Peyer's patch (tissue), 4 donors: ENCODE measurements at places on chromosomes 16 and 17. TPM values are rescaled to one million over a fixed set of nuclear protein-coding genes. Genes with fewer than 3 reads are reported as not detected.

DNA sequence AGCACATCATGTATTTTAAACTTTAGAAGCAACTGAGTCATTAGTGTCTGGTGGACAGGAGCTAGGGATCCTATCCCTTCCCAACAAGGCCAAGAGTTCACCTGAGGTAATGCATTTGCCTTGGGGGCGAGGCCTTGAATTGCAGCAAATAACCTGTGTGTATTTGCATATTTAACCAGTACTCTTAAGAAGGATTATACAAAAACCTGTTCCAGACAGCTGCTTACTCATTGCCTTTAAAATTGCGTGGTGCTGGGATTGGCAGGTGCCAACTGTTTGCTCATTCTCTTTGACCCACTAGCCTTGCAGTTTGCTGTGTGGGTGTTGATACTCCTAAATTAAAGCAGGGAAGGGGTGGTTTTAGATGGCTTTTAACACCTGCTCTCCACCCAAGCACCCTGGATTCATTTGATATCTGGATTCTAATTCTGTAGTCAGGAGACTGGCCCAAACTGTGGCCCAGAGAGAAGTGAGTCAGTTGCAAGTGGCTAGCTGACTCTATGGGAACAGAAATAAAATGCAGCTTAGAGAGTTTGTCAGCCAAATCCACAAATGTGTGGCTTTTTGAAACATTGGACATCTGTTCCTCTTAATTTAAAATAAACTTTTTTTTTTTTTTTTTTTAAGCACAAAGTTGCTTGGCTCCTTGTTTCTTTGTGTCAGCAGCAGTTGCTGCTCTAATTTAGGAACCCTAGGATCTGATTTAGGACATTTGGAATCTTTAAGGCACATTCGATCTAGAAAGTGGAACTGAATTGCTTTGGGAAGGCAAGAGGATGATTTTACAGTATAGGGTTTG is 46.9 kb downstream of the TUBD1 start:
- DNase-seq = peak; percentile 81
- no peak overlapping the region for H3K4me3 ChIP-seq
- no peaks in the 10 kb centered on the region for H3K36me3 ChIP-seq
- no peaks in the 10 kb centered on the region for H3K27me3 ChIP-seq
- H3K27ac ChIP-seq = peak overlapping the region; percentile 77

KRT31 gene
- total RNA-seq = not detected

- H3K4me3 ChIP-seq = peak within 1 kb of the TSS; percentile 96
- H3K4me1 ChIP-seq = peaks cover 12% of the 10 kb centered on the region
- no peaks in the 10 kb centered on the region for H3K27me3 ChIP-seq
- H3K27ac ChIP-seq = peak within 1 kb of the TSS; percentile 95
Measured at GRCh38 chr16:67483150-67483549, at the start of gene AGRP. Gene AGRP (minus strand): TSS chr16:67483547. CDS start chr16:67483398, 149 bp downstream.

ERAL1 gene
- total RNA-seq = 118 TPM

DNA sequence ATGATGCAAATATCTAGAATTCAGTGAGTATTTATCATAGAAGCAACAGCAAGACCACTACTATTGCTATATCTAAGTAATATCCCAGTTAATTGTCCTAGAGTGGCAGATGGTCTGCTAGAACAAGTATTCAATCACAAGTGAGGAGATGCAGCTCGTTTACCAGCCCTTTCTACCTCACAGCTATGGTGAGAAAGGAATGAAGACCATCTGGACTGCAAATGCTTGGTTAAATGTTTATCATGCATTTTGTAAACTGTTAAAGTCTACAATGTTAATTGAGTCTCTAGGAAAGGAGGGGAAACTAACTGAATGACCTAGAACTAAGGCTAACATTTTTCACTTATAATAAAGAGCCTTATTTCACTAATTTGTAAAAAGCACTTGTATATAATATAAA is 52.5 kb downstream of the CNOT1 start:
- H3K4me1 ChIP-seq = no peaks in the 10 kb centered on the region
- no peak overlapping the region for H3K27ac ChIP-seq
- H3K36me3 ChIP-seq = no peaks in the 10 kb centered on the region
- no peak overlapping the region for H3K4me3 ChIP-seq
- no peaks in the 10 kb centered on the region for H3K27me3 ChIP-seq

ABCC11 gene
- total RNA-seq = 0.40 TPM

GRCh38 chr17:65278050-65278819 is 141.1 kb downstream of the RGS9 start:
- H3K4me3 ChIP-seq = no peak overlapping the region
- H3K36me3 ChIP-seq = no peaks in the 10 kb centered on the region
- H3K27me3 ChIP-seq = no peaks in the 10 kb centered on the region
- H3K27ac ChIP-seq = no peak overlapping the region
- peak; percentile 76 for DNase-seq

- H3K27me3 ChIP-seq = no peaks in the 10 kb centered on the region
- H3K4me3 ChIP-seq = no peak overlapping the region
- DNase-seq = no peak
- H3K27ac ChIP-seq = no peak overlapping the region
- peaks cover 3% of the 10 kb centered on the region for H3K4me1 ChIP-seq
Measured at GRCh38 chr17:40014375-40014980, 762 bp upstream of the CSF3 start.

HS3ST4 gene
- total RNA-seq = not detected

GRCh38 chr17:38967290-38967738 is at the start of gene FBXO47:
Gene FBXO47 (minus strand): TSS chr17:38967403. CDS start chr17:38963025, 4,378 bp downstream.
- no peaks in the 10 kb centered on the region for H3K36me3 ChIP-seq
- DNase-seq = peak; percentile 93
- peak within 1 kb of the TSS; percentile 55 for H3K27ac ChIP-seq
- no peaks in the 10 kb centered on the region for H3K27me3 ChIP-seq

GRCh38 chr16:48608871-48609651 is 919 bp downstream of the N4BP1 start:
- H3K4me3 ChIP-seq = peak overlapping the region; percentile 98
- peaks cover 72% of the 10 kb centered on the region for H3K4me1 ChIP-seq
- peak overlapping the region; percentile 94 for H3K27ac ChIP-seq
- no peaks in the 10 kb centered on the region for H3K36me3 ChIP-seq

- no peaks in the 10 kb centered on the region for H3K4me1 ChIP-seq
- H3K27me3 ChIP-seq = no peaks in the 10 kb centered on the region
- H3K27ac ChIP-seq = no peak overlapping the region
- DNase-seq = no peak
- no peak overlapping the region for H3K4me3 ChIP-seq
- H3K36me3 ChIP-seq = no peaks in the 10 kb centered on the region
Measured at GRCh38 chr16:35198223-35199199, 1739.1 kb downstream of the TP53TG3F start.

DNA sequence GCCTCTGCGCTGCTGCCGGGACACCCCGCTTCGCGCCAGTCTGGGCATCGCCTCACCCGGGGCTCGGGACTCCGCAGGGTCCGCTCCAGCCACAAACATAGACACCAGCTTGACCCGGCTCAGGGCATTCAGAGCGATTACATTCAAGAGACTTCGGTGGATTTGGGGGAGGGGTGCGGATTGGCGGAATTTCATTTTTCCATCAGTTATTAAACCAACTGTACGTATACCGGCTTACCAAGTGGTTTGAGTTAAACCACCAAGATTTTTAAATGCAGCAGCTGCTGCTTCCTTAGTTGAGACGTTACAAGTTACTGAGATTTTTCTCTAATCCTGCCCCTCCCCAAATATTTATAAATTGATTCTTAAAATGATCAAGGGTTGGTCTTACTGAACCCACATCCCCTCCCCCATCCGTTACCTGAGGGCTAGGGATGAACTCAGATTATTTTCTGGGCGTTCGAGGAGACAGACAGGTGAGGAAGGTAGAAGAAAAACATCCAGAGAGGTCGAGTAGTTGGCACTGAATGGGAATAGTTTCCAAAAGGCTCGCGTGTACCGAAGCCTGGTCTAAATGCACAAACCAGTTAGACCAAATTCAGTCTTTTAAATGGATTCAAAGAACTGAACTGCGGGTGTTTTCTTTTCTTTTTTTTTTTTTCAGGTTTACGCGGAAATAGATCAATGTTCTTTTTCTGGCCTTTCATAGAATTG is 1.5 kb downstream of the CRHR1 start:
- H3K27ac ChIP-seq = no peak overlapping the region
- peaks cover 7% of the 10 kb centered on the region for H3K27me3 ChIP-seq
- H3K4me3 ChIP-seq = peak overlapping the region; percentile 23
- H3K4me1 ChIP-seq = peaks cover 12% of the 10 kb centered on the region
- DNase-seq = no peak

KRT12 gene
- 18.2 TPM for total RNA-seq

DNA sequence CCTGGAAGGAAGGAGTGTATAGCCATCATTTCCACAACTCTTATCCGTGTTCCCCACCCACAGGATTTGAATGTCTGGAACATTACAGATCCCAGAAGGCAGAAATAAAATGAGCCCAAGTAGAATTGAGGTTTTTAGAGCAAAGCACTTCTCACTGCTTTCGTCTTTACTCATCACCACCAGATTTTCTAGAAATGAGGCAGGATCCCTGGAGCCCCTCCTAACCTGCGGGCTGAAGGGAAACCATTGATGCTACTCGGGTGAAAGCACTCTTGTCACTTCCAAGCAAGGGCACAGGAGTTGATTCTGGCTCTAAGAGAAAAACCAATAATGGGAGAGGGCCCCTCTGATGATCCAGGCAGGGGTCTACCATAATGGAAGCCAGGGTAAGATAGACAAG is 2.8 kb upstream of the ALDOC start:
- H3K4me3 ChIP-seq = no peak overlapping the region
- peak; percentile 11 for DNase-seq
- H3K27ac ChIP-seq = no peak overlapping the region
- no peaks in the 10 kb centered on the region for H3K27me3 ChIP-seq

DNA sequence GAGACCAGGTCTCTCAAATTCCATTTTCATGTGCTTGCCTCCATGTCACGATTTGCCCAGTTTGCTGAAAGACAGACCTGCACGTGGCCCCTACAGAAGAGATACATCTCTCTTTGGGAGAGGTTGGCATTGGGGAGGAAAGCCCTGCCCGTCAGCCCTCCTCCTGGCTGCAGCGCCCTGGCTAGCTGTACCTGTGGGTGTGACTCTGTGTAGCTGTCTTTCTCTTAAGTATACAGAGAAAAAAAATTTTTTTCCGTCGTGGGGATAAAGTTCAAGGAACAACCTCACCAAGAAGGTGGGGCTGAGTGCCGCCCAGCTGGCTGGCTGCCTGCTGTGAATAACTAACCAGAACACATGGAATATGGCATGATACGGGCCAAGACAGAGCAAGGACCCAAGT is 26.5 kb downstream of the TMEM98 start:
- no peaks in the 10 kb centered on the region for H3K27me3 ChIP-seq
- no peak for DNase-seq
- peak overlapping the region; percentile 12 for H3K4me3 ChIP-seq
- H3K4me1 ChIP-seq = no peaks in the 10 kb centered on the region
- H3K36me3 ChIP-seq = no peaks in the 10 kb centered on the region
- peak overlapping the region; percentile 83 for H3K27ac ChIP-seq

GRCh38 chr16:15777533-15778203 is 79.2 kb downstream of the MYH11 start:
- no peaks in the 10 kb centered on the region for H3K27me3 ChIP-seq
- H3K36me3 ChIP-seq = no peaks in the 10 kb centered on the region
- no peak overlapping the region for H3K4me3 ChIP-seq
- H3K27ac ChIP-seq = no peak overlapping the region
- no peaks in the 10 kb centered on the region for H3K4me1 ChIP-seq
- no peak for DNase-seq

DPEP1 gene
- total RNA-seq = 3,324 TPM
